ENCODE measurements at places on chromosomes 13 and 19. TPM values are rescaled to one million over a fixed set of nuclear protein-coding genes. Genes with fewer than 3 reads are reported as not detected.

- DNase-seq = no peak
Observed at GRCh38 chr13:41709511-41709910, 251.4 kb downstream of the VWA8 start.

GRCh38 chr13:26656919-26657318 lies 99.4 kb downstream of the WASF3 start:
- DNase-seq = peak; percentile 9

PABPC3 gene
- not detected for total RNA-seq

MCEMP1 gene
- total RNA-seq = not detected

DNA sequence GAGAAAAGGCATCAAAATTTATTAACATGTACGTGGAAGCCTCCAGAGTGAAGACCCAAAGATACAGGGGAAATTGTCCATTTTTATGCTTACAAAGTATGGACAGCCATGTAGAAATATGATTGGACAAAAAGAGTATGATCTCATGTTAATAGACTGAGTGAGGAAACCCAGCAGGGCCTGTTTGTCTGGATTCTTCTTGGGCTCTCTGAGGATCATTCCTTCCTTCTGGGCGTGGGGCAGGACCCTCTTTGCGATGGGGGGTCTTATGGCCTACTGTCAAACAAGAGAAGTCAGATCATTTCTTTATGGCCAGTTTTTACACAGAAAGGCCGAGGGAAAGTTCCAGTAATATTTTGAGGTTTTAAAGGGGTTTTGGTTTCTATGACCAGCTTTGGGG lies 110.8 kb downstream of the ESD start:
- no peak for DNase-seq

DNA sequence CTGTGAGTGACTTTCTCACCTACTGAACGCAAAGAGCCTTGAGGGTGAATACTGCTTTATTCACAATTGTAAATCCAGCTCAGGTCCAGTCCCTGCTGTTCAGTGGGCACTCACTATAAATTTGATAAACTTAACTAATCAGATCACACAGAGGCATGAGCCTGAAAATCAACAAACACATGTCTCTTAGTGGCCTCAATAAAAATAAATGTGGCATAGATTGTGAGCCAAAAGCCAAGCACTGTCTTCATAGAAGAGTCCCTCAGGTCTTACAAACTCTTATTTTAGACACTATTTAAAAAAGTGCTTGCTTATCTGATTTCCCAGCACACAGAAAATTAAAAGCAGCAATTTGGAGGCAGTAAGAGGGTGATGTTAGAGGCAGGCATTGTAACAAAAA lies 957.7 kb downstream of the SLITRK5 start:
- no peak for DNase-seq

DNA sequence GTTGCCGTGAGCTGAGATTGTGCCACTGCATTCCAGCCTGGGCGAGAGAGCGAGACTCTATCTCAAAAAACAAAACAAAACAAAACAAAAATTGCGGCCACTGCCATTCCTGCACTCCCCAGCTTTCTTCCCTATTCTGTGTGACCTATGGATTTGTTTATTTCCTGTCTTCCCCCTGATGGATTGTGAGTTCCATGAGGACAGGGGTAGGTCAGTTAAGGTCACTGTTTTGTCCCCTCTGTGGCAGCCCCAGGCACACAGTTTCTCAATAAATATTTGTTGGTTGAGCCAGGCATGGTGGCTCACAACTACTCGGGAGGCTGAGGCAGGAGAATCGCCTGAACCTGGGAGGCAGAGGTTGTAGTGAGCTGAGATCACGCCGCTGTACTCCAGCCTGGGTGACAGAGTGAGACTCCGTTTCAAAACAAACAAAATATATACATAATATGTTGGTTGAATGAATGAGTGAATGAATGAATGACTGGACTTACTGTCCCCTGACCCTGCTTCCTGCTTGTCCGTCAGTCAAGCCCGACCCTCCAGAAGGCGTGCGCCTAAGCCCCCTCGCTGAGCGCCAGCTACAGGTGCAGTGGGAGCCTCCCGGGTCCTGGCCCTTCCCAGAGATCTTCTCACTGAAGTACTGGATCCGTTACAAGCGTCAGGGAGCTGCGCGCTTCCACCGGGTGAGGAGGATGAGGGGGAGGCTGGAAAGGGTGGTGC lies 5.0 kb downstream of the EBI3 start:
- no peak for DNase-seq

GRCh38 chr19:5447700-5448311 lies 7.4 kb upstream of the ZNRF4 start:
- peak; percentile 65 for DNase-seq

GRCh38 chr19:28330831-28331230 lies 882.1 kb downstream of the UQCRFS1 start:
- DNase-seq = peak; percentile 77

DNA sequence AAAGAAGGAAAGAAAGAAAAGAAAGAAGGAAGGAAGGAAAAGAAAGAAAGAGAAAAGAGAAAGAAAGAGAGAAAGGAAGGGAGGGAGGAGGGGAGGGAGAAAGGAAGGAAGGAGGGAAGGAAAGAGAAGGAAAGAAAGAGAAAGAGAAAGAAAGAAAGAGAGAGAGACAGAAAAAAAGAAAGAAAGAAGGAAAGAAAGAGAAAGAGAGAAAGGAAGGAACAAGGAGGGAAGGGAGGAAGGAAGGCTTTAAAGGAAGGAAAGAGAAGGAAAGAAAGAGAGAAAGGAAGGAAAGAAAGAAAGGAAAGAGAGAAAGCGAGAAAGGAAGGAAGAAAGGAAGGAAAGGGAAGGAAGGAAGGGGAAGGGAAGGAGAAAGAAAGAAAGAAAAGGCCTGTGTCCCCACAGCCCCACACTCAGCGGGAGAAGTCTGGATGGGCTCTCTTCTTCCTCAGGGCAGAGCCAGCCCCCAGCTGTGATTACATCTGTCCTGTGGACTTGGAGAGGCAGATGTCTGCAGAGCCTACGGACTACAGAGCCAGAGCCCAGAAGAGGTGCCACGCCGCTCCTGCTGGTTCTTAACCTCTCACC lies 9.6 kb downstream of the PTPRH start:
- no peak for DNase-seq

LRP3 gene
- total RNA-seq = 85.2 TPM

ZNF610 gene
- 1.3 TPM for total RNA-seq

DNA sequence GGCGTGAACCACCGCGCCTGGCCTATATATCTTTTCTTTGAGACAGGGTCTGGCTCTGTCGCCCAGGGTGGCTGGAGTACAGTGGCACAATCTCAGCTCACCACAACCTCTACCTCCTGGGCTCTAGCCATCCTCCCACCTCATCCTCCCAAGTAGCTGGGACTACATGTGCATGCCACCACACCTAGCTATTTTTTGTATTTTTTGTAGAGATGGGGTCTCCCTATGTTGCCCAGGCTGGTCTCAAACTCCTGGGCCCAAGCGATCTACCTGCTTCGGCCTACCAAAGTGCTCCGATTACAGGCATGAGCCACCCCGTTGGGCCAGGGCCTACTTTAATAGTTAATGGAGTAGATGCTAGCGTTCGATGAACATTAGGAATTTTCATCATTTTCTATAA lies 3.4 kb downstream of the TNPO2 start:
- no peak for DNase-seq

IGSF23 gene
- not detected for total RNA-seq

DNA sequence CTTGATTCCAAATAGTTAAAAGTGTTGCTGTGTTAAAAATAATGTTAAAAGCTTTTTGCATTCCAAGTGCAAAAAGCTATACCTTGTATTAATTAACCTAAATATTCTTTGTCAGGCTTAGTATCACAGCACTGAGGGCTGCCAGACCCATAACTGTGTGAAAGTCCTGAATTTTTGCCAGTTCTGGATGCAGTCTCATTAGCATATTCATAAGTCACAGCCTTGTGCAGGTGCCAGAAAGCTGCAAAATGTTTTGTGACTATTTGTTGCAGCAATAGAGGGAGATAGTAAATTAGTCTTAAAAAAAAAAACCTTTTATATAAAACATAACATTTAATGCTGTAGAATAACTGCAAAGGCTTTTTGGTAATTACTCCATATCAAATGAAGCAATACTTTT lies 56.6 kb downstream of the SLITRK1 start:
- DNase-seq = no peak

- peak; percentile 60 for DNase-seq
Observed at GRCh38 chr19:15466851-15467733, 2.7 kb upstream of the RASAL3 start.

LEUTX gene
- not detected for total RNA-seq

DNA sequence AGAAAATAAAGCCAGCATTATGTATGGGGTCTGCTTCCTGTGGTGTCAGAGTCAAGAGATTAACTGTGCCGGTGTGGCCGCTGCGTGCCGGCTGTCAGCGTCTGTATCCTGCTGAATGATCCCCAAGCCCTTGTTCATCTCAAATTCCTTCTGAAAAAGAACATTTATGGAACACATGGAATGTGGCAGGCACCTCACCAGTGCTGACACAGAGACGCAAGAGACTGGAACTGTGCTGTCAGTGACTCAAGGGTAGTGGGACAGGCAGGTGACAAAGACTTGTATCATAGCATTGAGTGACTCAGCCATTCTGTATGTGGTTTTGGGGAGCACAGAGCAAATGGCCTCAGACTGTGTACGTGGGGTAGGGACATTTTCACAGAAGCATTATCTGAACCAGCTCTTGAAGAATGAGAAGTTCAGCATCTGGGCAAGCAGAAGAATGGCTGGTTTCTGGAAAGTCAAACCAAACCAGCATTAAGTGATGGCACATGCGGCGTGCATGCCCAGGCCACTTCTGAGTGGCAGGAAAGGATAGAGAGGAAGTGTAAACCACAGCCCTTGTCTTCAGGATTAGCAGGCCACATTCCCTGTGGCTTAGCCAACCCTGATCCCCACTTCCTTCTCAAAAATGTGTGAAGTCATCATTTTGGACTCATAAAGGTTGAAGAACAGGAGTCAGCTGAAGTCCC lies 54.0 kb upstream of the IRS2 start:
- peak; percentile 94 for DNase-seq

ZSCAN4 gene
- total RNA-seq = not detected

- peak; percentile 48 for DNase-seq
Observed at GRCh38 chr13:40275636-40276035, 390.8 kb downstream of the FOXO1 start.

IL12RB1 gene
- not detected for total RNA-seq

DNA sequence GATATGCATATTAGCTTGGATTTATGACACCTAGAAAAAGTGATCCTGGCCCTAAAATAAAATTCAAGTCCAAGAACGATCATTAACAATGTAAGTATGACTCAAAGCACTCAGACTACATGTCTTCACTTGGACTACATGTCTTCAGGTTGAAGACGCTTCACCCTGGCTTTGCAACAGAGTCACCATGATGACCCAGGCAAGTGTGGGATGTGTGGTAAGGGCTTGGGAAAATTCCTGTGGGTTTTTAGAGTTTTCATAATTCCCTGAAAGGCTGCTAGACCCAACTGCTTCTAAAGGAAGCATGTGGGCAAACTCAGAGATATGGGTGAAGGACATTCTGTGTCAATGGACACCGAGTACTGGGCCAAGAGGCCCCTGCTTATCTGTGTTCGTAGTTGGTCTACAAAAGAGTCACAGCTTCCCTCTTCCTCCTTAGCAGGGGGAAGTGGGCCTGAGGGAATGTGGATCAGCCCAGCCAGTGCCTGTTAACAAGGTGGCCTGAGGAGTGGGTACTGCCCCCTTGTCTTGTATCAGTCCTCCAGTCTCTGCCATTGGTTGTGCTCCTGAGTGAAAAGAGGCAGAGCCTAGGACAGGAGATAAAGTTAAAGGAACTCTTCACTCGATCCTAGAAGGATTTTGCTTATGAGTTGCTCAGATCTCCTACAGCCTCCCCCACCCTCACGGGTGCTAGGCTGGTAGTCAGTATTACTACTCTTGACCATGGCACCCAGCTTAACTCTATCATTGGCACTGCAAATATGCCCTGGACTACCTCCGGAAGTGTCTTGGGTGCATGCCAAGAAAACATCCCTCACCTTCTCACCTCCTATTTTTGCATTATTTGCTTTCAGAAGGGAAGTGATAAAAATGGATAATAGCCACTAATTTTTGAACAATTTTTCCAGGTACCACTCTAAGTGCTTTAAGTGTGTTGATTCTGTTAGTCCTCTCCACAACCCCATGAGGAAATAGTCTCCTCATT lies 406.3 kb downstream of the COG6 start:
- no peak for DNase-seq

GRCh38 chr19:48819366-48819816 lies 8.6 kb upstream of the BCAT2 start:
- peak; percentile 83 for DNase-seq

- no peak for DNase-seq
Observed at GRCh38 chr13:33191425-33192210, 93.9 kb downstream of the STARD13 start.

Data from A172 (cell line).